ENCODE measurements at places on chromosomes 5 and 9.

DNA sequence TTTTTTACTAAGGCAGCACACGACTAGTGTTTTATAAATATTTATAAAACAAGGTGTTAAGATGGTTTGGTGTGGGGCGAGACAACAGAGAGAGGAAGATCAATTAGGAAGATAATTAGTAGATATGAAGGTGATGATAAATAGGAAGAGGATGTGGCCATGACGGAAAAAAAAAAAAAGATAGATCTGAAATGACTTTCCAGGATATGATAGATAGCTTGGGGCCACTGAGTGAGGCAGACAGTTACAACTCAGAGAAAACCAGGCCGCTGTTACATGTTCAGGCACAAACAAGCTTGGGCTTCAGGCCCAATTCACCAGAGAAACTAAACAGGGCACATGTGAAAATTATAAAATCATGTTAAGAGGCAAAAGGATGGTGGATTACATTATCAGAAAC lies 43.2 kb downstream of the KIAA0825 start:
- no peak for DNase-seq

- DNase-seq, result no peak
Observed at GRCh38 chr9:120970244-120970643, 43.6 kb upstream of the TRAF1 start.

DNA sequence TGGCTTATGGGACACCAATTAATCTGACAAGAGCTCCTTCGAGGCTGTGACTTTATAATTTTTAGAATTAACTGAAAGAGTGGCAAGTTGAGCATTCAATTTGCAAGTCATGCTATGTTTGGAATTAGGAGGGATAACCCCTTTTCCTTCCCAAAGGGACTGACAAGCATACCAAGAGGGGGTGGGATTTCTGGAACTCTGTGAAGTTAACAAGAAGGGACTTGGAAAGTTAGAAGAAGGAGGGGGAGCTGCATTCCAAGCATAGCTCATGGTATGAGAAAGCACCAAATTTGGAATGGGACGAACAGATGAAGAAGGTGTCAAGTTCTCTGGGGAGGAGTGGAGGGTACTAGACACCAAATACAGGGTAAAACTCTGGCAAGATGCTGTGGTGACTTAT lies 8.9 kb upstream of the PALM2AKAP2 start:
- no peak for DNase-seq

GRCh38 chr9:109730228-109730627 lies 49.8 kb upstream of the PALM2AKAP2 start:
- peak; percentile 21 for DNase-seq

GRCh38 chr5:6660688-6661087 lies 27.4 kb downstream of the SRD5A1 start:
- DNase-seq, result no peak

GRCh38 chr5:97019435-97020117 lies 83.7 kb downstream of the LNPEP start:
- DNase-seq, result no peak

- no peak for DNase-seq
Observed at GRCh38 chr9:133787754-133788025, 49.5 kb upstream of the SARDH start.

DNA sequence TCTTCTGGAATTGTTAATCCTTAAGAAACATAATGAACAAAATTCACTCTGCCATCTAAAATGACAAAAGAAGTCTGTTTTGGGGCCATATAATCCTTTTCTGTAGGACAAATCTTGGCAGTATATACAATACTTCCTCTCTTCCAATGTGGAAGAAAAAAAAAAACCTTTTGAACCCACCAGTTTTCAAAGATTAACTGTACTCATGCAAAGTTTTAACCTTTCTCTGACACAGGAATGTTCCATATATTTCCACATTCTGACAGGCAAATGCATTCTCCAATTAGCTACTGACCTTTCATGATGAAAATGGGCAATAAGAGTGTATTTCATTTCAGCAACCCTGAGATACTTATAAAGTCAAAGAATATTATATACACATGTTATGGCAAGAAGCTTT lies 65.4 kb downstream of the RNF130 start:
- no peak for DNase-seq

DNA sequence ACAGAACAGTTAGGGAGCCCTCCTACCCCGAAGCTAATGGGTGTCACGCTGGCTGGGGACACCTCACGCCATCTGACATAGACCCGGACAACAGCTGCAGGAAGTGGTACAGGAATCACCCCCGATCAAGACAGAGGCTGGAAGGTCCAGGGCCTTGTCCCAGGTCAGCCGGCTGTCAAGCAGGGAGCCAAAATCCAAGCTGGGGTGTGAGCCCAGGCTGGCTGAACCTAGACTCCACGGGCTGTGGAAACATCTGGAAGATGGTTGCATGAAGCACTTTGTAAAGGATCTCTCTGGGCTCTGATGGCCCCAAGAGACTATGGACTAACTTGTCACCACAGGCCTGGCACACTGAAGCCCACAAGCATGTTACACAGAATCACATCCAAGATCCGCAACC lies 68.9 kb upstream of the STXBP1 start:
- DNase-seq, result no peak

GRCh38 chr5:156438076-156438475 lies 111.1 kb downstream of the SGCD start:
- no peak for DNase-seq

GRCh38 chr5:127290019-127290945 lies at the start of gene MEGF10:
TSS of gene MEGF10 (plus strand) at chr5:127290796. CDS start at chr5:127331309, 40,513 bp downstream.
- DNase-seq, result no peak

GRCh38 chr5:170781946-170782345 lies 1.6 kb upstream of the GABRP start:
- DNase-seq, result no peak

DNA sequence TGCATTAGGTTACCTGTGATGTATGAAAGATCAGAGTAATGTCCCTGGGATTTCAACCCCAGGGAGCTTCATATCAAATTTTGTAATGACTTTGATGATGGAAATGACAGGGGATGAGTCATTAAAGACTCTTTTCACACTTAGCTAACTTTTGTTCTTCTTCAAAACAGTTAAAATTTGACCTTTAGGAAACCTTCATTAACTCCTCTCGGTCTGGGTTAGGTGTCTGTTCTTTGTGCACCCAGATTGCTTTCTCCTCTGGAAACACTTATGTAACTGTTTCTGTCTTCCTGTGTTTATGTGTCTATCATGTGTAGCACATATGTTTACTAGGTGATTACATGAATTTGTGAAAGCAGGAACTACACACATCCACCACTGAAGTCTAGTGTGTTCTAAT lies 1.6 kb downstream of the SRFBP1 start:
- no peak for DNase-seq

DNA sequence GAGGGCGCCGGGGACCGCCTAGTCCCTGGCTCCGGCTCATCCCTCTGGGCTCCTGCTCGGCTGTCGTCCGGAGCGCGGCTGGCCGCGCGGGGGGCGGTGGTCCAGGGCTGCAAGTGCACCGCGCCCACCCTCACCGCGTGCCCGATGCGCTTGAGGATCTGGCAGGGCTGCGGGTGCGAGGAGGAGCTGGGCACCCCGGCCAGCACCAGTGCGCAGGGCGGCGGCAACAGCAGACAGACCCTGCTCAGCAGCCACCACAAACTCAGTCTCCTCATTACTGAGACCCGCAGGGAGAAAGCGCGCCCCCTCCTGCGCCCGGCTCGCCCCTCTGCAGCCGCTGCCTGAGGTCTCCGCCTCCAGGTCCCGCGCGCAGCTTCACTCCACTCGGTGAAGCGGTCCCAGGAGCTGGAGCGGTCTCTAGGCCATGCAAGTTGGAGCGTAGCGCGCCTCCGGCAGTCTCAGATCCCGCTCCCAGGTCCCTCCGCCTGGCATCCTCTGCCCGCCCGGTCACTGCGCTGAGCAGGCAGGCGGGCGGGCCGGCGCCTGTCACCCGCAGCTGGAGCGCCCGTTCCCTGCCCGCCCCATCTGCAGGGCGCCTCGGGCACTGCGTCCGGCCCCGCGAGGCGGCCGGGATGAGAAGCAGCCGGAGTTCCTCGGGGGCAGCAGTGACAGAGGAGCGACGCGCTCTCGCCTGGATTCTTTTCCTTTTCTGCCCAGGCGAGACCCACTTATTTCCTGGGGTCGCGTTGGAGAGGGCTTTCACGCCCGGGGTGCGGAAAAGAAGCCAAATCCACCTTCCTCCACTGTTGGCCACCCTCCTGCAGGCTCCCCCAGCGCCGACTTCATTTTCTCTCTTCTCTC lies 512 bp downstream of the GRIN3A start:
- no peak for DNase-seq

DNA sequence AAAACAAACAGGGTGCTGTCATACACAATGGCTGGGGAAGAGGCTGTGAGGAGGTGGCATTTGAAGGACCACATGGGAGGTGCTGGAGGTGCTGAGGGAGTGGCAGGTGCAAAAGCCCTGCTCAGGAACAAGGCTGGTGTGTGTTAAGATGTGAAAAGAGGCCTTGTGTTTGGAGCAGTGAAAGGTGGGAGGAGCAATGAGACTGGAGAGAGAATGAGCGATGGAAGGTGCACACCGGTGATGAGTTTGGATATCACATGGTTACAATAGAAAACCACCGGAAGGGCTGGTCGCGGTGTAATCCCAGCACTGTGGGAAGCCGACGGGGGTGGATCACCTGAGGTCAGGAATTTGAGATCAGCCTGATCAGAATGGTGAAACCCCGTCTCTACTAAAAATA lies 9.2 kb upstream of the FIBCD1 start:
- DNase-seq, result no peak

- DNase-seq, result no peak
Observed at GRCh38 chr5:83740741-83741140, 20.1 kb upstream of the HAPLN1 start.

- DNase-seq, result no peak
Observed at GRCh38 chr9:124359855-124360678, 55.2 kb downstream of the PSMB7 start.

DNA sequence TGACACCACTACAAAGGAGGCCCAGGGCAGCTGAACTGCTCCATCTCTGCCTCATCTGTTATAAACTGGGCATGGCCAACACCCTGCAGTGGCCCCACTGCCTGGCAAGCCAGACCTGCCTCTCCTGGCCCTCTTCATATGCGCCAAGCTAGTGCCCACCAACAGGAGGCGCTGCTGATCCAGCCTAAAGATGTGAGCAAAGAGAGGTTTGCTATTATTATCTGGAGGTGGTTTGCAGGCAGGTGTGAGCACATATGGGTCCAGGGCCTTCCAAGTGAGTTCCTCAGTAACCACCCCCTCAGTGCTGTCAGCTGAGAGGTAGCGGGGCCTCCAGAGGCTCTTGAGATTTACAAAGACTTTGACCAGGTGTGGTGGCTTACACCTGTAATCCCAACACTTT lies 232.2 kb downstream of the SYK start:
- no peak for DNase-seq

DNA sequence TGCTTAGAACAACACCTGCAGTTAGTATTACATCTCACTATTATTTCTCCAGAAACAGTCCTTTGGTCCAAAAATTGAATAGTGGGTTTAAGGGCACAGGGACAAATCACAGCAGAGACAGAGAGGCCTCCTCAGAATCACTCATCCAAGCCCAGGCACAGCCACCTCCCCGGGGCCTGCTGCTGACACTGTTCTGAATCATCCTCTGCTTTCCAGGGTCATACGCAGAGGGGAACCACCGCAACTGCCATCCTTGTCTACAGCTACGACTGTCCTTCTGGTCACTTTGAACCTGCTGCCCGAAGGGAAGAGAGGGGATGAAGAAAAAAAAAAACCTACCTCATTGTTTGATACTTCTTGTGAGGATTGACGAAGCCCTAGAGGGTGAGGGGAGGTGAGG lies 35.3 kb upstream of the MAN2A1 start:
- DNase-seq, result no peak

DNA sequence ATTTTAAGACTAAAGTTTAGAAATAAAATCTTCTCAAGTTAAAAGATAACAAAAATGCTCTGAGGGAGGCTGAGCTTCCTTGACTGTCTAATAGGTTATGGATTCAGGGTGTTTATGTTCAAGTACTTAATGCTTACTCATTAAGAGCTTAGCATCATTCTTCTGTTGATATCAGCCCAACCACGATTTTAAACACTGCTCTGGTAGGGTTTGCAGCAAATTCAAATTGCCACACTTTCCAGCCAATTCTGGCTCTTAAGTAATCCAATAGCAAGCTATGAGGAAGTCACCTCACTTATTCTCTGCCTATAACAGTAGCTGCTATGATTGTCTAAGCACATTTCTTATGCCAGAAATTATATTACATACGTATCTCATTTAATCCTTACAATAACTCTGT lies 191.0 kb upstream of the KIF2A start:
- DNase-seq, result no peak

- no peak for DNase-seq
Observed at GRCh38 chr5:139787257-139787567, 8.4 kb upstream of the PSD2 start.

- DNase-seq, result no peak
Observed at GRCh38 chr9:110142868-110143481, 65.0 kb downstream of the C9orf152 start.

GRCh38 chr9:136773386-136774044 lies 9.2 kb upstream of the LCN15 start:
- DNase-seq, result no peak

GRCh38 chr5:140073296-140073695 lies 30.2 kb upstream of the NRG2 start:
- no peak for DNase-seq

DNA sequence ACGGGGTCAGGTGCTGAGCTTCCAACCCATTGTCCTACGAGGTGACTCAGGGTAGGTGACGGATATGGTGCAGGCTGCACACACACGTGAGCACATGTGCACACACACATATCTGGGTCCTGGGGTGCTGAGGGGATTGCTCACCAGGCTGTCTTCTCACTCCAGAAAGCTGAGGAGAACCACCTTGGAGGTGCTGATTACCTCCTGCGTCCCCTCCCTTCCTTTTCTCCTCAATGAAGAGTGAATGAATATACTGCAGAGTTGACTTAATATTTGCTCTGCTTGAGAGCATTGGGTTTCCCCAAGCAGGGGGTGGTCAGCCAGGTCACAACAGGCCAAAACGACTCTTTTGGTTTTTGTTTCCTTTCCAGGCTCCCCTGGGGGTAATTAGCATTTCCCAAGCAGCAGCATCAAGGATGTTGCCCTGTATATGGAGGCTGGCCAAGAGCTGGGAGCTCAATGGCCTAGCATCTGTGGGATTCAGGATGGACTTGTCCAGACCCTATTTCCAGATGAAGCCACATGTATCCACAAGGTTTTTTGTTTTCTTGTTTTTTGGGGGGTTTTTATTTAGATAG lies 49.7 kb downstream of the PDZD2 start:
- DNase-seq, result no peak

GRCh38 chr9:72986522-72987116 lies 33.8 kb upstream of the ALDH1A1 start:
- no peak for DNase-seq

DNA sequence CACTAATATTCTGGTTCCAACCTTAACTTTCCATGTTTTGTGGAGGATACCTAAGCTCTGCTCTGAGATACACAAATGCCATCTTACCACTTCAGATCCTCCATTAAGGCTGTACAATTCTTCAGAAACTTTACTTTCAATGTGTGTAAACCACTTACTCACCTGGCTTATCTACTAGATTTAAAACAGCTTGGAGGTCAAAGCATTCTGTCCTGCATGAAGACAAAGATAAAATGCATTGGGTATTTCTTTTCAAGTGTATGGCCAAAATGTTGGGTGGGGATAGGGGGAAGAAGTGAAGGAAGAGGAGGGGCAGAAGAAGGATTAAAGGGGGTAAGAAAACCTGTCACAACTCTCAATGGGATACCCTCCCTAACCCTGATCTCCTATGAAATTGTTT lies 939 bp downstream of the GOLGA1 start:
- DNase-seq, result no peak

- DNase-seq, result no peak
Observed at GRCh38 chr5:141735823-141736222, 53.8 kb upstream of the ARAP3 start.

All from NCI-H1048 (cell line).